ENCODE measurements at places on chromosomes 16 and 17.

- DNase-seq = no peak
These were observed 3.2 kb upstream of the EXOSC6 start for GRCh38 chr16:70254965-70255286.

GRCh38 chr17:30391534-30391933 lies 12.8 kb downstream of the CPD start:
- DNase-seq = no peak

GRCh38 chr16:4327386-4328045 lies 11.6 kb downstream of the GLIS2 start:
- no peak for DNase-seq

DNA sequence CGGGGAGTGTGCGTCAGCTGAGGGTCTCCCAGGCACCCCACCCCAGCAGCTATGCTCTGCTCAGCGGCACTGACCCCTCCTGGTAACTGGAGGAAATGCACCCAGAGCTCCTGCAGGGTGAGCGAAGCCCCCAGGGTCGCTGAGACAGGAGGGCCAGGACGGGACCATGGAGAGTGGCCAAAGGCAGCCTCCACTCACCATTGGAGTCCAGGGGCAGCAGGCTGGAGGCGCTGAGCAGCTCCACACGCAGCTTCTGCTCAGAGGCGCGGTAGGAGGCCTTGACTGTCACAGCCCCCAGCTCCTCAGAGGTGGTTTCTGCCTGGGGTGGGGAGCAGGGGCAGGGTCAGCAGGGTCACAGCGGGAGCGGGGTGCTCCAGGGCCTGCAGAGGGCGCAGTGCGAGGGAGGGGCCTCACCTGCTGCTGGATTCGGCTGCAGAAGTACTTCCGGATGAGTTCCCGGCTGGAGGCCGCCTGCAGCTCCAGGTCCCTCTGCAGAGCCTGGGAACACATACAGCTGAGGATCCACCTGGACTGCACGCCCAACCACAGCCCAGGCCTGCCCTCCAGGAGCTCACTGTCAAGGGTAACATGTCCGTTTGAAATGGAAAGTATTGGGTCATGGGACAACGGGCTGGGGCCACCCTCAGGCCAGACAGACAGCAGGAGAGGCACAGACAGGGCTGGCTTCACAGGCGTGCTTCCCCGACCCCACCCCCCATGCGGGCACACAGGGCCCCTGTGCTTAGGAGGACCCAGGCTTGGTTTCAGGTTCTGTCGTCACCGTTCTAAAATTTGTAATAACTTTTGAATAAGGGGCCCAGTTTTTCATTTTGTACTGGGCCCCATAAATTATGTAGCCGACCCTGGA lies 13.8 kb downstream of the UNC13D start:
- DNase-seq = no peak

GRCh38 chr16:54462151-54462651 lies 175.6 kb upstream of the IRX3 start:
- no peak for DNase-seq

DNA sequence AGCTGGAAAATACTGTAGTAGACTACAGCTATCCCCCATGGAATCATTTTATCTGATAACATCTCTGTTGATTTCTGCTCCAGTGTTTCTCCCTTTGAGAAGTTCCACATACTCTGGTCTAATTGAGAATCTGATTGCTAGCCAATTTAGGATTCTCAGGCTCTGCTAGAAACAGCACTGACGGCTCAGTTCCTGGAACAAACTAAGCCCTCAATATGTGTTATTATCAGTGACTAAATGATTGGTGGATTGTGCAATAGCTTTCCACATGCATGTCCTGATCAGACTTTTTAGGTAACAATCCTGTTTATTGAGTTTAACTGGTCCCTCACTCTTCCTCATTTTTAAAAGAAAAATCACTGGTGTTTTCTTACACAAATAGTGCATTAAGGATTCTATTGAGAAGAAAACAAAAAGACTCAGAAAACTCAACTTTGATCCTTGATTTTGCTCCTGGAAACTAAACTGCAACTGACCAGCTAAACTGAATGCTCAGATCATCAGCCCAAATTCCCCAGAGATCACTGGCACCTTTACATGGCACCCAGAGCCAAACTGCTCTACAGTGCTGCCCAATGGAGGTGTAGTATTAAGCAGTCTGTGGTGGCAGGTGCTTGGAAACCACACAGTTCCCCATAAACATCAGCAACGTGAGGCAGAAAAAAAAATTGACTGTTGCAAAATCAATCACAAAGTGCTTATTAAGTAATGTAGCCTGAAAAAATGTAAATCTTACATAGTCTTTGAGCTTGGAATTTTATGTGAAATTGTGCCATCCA lies 423.7 kb downstream of the TOX3 start:
- no peak for DNase-seq

DNA sequence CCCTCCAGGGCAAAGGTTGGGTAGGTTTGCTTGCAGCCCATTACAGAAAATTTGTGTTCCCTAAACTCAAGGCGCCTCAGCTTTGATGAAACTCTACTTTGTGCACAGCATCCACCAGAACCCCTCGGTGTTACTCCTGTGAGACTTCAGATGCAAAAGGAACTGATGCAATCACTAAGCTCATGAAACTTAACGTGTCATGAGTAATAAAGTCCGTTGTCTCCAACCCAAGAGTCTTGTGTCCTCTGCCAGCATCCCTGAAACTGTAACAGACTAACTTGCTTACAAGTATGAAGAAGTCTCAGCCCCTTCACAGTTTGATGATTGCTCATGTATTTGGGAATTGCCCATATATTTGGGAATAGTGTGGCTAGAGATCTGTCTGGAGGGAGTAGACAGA lies 74.8 kb upstream of the MARCHF10 start:
- DNase-seq = no peak

GRCh38 chr16:1097800-1098199 lies 1.8 kb upstream of the C1QTNF8 start:
- DNase-seq = no peak
